ENCODE measurements at places on chromosomes 7 and 10.

DNA sequence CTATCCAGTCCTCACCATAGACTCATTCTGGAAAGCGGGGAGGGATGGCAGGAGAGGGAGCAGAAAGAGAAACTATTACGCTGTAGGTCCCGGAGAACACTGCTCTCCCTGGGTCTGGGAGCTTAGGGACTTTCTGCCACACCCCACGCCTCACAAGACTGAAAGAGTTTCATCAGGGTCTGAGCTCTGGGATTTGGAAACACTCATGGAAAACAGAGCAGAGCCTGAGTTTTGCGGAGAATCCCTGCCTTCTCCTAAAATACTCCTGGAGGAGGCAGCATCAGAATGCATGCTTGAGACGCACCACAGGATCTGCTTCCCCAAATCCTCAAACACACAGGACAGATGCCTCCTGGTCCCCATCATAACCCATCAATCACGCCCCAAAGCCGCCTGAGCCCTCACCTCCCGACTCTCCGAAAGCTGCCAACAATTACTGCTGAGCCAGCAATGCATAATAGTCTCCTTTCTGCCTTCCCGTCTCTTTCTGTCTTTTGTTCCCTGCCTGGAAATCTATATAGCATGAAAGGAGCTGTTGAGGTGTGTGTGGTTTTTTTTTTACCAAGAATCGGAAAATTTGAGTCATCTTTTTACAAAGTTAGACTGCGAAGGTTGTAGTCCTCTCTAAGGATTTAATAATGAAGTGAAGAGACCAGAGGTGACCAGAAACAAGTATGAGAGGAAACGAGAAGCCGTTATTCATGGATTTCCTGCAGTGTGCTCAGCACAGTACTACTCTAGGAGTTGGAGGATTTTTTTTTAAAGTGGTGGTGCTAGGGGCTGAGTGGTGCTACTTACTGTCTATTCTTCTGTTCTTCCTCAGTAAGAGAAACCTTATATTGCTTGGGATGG lies 37.7 kb downstream of the ASB13 start:
- no peak for DNase-seq

DNA sequence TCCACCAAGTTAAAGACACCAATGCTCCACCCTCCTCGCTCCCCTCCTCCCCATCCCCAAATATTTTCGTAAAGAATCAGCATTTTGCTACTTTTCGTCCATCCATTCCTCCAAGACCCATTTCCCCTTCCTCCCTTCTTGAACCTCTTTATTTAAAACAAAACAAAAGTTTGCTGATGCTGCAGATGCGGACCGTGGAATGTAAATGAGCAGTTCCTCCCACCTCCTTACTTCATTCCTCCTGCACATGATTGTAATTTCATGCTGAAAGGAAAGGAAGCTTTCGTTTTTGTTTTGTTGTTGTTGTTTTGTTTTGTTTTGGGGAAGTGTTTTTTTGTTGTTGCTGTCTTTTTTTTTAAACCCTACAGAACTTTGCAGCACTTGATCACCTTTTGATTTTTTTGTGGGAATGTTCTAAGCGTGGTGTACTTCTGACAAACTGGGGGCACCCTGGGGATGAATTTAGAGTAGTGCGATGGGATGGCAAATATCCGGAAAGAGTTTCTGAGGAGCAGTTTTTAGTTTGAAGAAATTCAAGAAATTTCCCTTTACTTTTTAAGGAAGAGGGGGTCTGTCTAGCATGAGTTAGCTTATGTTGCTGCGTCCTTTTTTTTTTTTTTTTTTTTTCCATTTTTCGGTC lies 177.3 kb downstream of the TCF7L2 start:
- DNase-seq = no peak

DNA sequence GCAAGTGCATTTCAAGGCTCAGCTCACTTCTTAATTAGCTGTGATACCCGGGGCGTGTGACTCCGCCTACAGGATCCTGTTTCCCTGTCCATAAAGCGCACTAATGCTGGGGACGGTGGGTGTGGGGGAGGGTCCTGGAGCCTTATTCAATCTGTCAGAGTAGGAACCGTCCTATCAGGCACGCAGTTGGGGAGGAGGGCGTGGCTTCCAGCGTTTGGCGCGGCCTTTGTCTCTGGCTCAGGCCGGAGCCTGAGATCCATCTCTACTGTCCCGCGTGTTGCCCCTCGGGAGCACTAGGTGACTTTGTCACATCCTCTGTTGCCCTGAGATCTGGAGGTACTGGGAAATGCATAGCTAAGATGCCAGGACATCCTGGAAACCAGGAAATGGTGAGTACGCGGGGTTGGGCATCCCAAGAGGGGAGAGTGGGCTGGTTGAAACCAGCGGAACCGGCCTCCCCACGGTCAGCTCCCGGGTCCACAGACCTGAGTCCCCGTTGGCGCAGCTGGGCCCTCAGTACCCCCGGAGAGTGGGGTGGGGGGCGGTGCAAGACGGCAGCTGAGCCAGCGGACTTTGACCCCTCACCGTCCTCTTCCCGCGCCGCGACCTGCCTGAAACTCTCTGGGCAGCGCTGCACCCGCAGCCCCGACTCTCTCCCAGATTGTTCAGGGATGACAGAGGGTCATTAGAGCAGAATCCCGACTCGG lies 104.4 kb upstream of the ZNF92 start:
- DNase-seq = no peak

DNA sequence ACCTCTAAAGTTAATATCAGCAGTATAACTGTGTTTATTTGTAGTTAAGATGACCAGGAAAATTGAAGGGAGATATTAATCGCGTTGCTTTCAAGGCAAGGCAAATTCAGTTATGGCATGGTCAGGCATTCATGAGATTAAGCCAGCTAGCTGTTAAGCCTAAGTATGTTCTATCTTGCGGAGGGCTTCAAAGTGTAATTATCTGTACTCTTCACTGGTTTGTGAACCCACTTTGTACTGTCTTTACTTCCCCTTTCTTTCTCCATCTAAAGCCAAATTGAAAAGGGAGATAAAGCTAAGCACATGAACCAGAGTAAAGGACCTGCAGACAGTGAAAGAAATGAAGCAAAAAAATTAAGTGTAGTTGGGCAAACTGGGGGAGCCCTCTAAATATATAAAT lies 483.1 kb upstream of the NRP1 start:
- DNase-seq = no peak
